M059J (cell line): ENCODE measurements at places on chromosomes 2 and 18. TPM values are rescaled to one million over a fixed set of nuclear protein-coding genes. Genes with fewer than 3 reads are reported as not detected.

ASB18 gene
- 0.30 TPM in 1 of 2 replicates, not detected in the other for total RNA-seq

DNA sequence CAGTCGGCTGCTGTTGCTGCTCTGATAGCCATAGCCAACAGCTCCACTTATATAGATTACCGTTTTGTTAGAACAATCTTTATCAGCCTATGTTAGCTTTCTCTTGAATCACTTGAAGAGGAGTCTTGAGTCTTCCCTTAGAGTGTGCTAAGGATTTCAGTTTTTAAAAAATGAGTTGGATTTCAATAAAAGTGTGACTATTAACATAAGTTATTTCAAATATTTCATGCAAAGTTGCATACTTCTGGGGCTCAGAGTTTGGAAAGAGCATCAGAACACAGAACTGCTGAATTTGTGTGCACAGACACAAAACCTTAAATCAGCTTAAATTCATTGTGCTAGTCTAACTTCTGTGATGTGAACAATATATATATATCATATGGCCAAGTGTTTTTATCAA lies 174.7 kb downstream of the MTX2 start:
- DNase-seq, result no peak

DNA sequence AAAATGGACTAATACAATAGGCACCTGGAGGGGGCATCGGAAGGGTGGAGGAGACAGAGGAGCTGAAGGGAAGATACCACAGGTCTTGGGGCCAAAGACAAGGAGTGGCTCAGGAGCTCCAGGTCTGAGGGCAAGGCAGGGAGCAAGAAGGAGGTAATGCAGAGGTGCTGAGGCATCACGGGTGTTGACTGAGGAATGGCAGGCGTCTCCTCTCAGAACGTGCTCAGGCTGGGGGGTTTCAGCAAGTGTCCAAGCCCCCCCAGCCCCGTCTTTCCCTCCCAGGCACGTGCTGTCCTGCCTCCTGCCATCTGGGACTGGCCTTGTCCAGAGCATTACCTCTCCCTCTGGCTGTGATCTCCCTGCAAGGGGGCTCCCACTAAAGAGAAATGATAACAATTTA lies 265.4 kb downstream of the DCDC2C start:
- DNase-seq, result no peak

GRCh38 chr2:97718051-97718882 lies 4.9 kb downstream of the ZAP70 start:
- no peak for DNase-seq

ZNF516 gene
- 2.6 and 8.9 TPM in 2 replicates for total RNA-seq

- DNase-seq, result peak; percentile 66
Measured at GRCh38 chr18:35703043-35703688, 121.6 kb downstream of the GALNT1 start.

DNA sequence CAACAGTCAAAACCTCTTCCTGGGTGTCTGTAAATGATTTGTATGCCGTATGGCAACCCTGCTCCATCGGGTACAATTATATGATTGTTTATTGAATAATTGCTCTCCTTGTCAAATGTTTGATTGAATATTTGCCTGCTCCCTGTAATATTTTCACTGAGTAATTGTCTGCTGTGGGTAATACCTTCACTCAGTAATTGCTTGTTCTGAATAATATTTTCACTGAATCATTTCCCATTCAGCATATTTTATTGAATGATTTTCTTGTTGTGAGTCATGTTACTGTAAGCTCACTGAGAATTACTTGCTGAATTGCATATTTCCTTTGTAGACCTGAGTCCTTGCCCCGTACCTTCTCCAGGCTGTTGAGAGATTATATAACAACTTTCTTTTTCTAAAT lies 535.2 kb downstream of the METTL4 start:
- DNase-seq, result peak; percentile 32

DNA sequence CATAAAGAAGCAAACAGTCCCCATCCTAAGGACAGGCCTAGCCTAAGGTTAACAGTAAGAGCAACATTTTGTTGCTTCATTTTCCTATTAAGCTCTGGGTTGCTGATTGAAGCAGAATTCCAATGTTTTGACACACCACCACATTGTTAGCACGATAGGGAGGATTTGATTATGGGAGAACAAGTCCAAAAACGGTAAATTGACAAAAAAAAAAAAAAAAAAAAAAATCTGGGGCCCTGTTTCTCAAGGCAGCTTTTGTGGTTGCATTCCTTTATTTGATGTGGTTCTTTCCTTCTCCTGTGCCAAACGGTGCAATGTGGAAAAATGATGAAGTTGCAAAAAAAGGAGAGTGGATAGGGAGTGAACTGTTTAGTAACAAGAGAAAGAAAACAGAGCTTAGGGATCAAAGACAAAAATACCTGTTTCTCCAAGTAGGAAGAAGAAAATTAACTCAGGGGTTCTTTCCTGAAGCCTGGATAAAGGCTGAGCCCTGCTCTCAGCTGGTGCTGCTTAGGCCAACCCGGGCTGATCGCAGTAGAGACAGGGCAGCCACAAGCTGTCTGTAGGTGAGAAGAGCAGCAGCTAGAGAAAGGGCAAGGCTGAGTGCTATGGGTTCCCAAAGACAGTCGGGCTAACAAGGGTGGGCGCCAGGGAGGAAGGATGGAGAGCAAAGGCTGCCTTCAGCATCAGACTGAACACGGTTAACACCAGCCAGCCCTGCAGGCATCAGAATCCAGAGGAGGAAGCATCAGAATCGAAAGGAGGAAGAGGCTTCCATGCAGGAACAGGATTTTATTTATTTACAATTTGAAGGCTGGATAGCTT lies 167.8 kb upstream of the FOSL2 start:
- peak; percentile 96 for DNase-seq

DNA sequence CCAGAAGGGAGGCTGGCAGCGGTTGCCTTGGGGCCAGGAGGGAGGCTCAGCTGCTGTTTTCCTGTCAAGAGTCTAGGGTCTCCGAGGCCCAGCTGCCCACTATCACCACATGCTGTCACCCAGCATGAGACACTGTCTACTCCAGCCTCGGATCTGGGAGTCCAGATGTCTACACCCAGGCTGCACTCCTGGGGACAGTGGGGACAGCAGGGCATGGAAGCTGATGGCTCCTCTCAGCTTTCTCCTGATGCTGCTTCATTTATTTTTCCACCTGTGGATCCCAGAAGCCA lies 134.0 kb downstream of the PTGR3 start:
- no peak for DNase-seq

GRCh38 chr2:195320413-195320973 lies 336.5 kb upstream of the SLC39A10 start:
- no peak for DNase-seq

GRCh38 chr2:46008091-46008870 lies 288.9 kb upstream of the EPAS1 start:
- DNase-seq, result peak; percentile 70

DNA sequence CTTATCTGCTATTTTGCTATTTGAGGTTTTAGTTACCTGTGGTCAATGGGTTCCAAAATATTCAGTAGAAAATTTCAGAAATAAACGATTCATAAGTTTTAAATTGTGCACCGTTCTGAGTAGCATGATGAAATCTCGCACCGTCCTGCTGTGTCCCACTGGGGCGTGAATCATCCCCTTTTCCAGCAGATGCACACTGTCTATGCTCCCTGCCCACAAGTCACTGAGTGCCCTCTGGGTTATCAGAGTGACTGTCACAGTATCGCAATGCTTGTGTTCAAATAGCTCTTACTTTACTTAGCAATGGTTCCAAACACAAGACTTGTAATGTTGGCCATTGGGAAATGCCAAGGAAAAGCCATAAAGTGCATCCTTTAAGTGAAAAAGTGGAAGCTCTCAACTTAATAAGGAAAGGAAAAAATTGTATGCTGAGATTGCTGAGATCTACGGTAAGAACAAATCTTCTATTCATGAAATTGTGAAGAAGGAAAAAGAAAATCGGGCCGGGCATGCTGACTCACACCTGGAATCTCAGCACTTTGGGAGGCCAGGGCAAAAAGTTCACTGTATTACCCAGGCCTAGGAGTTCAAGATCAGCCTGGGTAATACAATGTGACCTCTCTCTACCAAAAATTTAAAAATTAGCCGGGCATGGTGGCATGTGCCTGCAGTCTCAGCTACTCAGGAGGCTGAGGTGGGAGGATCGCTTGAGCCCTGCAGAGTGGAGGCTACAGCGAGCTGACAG lies 13.3 kb downstream of the COL4A3 start:
- no peak for DNase-seq

SLC19A3 gene
- total RNA-seq, result not detected in 2 replicates

TRIM43 gene
- total RNA-seq, result not detected in 2 replicates

CDH20 gene
- total RNA-seq, result not detected in 2 replicates

LONRF2 gene
- 0.10 TPM in 1 of 2 replicates, not detected in the other for total RNA-seq

DNA sequence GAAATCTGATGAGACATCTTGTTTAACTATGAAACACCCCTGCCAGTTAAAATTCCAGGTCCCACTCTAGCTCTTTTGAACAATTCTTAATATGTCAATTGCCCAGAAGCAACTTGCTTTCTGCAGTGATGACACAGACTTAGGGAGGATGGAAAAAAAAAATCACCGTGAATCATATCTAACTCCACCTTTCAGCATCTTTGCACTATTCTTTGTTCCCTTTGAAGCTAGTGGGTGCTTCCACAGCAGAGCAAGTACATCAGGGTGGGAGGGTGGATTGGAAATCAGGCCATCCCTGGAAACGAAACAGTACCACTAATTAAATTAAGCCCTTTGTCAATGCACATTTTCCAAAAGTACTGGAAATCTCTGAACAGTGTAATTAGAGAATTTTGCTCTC lies 324.3 kb upstream of the MEIS1 start:
- no peak for DNase-seq

DNA sequence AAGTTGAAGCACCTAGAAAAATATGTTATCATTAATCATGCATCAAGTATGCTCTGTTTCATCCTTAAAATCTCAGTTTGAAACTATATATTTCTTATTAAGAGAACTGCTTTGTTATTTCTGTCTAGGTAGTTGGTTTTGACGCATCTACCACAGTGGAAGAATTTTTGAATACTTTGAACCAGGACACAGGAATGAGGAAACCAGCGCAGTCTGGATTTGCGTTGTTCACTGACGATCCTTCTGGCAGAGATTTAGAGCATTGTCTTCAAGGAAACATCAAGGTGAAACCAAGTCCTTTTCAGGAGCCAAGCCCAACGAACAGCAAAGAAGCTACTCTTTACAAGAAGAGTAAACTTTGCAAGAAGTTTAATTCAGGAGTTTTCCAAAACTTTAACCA lies 30.1 kb upstream of the DYNC2LI1 start:
- DNase-seq, result no peak

DNA sequence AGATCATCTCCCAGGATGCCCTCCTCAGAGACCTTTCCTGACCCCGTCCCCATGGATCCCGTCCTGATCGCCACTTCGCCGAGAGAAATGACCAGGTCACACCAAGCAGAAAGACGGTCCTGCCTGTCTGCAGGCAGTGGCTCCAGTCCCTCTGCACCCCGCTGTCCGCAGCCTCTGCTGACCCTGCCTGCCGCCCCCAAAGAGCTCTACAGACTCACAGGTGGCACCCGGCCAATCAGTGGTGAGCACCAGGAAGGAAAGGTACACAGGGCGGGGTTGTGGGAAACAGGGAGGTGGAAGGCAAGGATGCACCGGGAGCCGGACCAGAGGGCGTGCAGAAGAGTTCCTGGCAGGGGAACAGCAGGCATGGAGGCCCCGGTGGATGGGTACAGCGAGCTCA lies 94.8 kb downstream of the NDUFA10 start:
- no peak for DNase-seq

GBX2 gene
- total RNA-seq, result 0.96 and 6.6 TPM in 2 replicates

CDK5R2 gene
- 0.05 TPM in 1 of 2 replicates, not detected in the other for total RNA-seq

GRCh38 chr2:144659731-144660275 lies 139.9 kb upstream of the ZEB2 start:
- DNase-seq, result peak; percentile 99

DNA sequence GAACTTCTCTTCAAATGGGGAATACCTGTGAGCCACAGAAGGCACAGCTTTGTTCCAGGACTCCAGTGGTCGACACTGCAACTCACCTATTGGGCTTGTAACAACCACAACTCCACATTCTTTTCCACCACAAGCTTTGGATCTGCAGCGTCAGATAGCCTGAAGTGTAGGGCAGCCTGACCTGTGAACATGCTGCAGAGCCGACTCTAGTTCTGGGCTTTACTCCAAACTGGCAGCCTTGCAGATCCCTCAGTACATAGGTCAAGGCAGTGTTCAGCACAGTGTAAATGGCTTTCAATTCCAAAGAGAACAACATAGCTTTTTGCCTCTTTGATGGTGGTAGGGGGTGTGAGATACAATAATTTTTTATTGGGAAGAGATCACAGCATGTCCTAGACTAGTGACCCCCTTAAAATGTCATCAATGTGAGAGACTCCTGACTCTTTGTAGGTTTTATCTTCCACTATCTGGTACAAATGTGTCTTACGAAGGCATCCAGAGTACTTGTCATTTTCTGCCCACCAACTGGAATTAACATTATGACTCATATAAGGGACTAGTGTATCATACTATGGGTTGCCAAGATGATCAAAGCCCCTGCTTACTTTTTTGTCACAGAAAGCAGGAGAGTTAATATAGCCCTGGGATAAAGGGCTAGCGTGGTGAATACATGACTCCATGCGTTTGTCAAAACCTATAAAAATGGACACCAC lies 149.8 kb downstream of the COPS8 start:
- peak; percentile 96 for DNase-seq

DNA sequence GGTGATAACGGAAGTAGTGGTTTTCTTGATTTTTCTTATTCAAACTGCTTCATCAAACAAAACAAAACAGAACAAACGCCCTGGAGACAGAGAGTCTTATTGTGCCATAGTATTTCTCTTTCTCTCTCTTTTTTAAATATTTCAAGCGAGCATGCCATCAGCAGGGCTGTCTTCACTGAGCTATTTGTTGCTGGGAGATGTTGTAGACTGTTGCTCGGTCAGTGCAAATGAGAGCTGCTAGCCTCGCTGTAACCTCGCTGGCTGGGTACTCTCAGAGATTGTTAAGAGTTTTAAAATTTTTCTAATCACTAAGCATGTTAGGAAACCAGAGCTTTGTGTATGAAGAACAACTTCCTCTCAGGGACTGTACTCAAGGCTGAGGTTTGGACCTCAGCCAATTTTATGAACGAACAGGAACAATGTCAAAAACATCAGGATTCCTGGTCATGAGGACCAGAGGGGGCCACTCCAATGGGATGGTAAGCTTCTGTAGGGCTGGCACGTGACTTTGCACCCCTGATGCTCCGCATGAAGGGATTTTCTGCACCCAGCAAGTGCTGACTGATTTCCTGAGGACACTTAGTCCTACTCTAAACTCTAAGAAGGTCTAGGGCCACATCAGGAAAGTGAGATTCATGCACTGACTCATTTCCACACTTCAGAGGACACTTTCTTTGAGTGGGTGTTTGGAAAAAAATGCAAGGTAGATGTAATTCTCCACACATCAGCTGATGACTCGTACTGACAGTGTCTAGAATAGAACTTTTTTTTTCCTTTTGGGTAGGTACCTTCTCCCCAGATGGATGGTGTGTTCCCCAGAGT lies 59.8 kb upstream of the IL1R1 start:
- peak; percentile 84 for DNase-seq
